ENCODE measurements at places on chromosomes 3 and 15.

- DNase-seq, result no peak
Observed at GRCh38 chr3:126580746-126581145, 22.0 kb upstream of the C3orf22 start.

- no peak for DNase-seq
Observed at GRCh38 chr3:24496529-24497482, 2.2 kb upstream of the THRB start.

GRCh38 chr3:141457624-141458236, 29.1 kb upstream of the RASA2 start:
- DNase-seq, result peak; percentile 63

DNA sequence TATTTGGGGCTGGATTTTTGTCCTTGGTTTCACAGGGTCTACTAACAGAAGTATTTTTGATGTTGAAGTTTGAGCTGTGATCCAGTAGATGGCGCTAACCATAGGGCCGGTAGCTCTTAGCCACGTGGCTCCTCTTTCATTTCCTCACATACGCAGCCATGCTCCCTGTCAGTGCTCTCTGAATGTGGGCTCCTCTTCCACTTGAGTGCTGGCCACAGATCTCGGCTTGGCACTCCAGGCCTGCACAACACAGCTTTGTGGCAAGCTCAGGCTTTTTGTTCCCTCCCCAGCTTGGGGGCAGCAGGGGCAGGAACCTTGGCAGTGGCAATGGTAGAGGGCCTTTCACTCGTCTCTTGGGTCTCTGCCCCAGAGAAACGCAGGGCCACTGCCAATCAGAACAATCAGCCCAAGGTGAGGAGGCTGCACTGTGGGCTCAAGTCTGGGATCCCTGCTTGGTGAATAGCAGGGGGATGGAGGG, 18.6 kb upstream of the DNAAF4 start:
- no peak for DNase-seq
